ENCODE measurements at places on chromosomes 3 and 15.

- DNase-seq = no peak
Observed at GRCh38 chr3:194938845-194939531, 253.3 kb downstream of the FAM43A start.

DNA sequence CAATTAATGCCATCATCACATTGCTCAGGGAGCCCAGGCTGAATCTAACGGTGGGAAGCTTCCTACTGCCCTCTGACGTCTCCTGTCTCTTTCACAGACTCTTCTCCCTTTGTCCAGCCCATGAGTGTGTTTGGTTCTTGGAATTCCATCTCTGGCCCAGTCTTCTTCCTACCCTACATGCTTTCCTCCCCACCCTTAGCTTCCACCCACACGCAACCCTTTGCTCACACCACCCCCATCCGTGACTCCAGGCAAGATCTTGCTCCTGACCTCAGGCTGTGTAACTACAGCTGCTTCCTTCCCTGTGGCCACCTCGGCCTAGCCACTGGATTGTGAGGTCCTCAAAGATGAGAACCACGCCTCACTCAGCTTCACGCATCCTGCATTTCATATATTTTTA, 72.3 kb upstream of the THBS1 start:
- DNase-seq = no peak

DNA sequence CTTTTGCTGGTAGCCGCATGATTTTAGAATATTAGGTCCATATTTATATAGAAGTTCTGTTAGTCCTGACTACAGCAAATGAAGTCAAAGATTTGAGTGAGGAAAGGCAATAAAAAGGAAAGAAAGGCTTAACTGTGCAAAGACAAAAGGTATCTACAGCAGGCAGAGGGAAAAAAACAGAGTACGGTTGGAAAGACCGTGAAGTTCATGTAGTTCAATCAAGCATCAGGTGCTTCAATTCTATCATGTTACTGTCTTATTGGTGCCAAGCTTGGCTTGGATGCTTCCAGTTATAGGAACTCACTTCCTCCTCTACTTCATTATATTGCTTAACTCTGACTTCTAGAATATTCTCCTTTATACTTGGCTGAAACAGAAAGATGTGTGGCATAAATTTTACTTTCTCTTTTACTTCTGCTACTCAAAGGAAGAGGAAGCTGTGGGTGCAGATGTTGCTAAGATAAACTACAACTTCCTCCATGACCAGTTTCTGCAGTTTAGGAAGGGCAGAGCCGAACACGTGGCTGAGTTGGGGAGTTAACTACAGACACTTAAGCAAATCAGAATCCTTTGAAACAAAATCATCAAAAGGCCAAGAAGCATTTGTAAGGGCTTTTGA, 72.6 kb upstream of the ZBED2 start:
- DNase-seq = peak; percentile 36

DNA sequence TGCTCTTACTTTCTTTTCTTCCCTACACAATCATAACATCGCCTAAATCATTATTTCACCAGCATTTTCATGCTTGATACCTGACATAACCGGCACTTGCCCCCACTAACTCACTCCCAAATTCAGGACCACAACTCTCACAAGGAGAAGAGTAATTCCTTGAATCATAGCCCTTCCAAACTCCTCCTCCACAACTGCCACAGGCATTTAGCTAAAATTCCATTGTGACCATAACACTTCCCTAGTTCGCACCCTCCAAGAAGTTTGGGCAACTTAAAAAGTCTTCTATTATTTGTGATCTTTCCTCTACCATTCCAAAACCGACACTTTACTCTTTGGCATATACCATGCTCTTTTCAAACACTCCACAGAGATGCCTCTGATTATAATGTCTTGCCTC, 59.4 kb upstream of the XRN1 start:
- no peak for DNase-seq

- no peak for DNase-seq
Observed at GRCh38 chr3:40494698-40495097, 11.1 kb upstream of the ZNF620 start.

- DNase-seq = no peak
Observed at GRCh38 chr3:42562047-42562907, 19.5 kb downstream of the SEC22C start.

DNA sequence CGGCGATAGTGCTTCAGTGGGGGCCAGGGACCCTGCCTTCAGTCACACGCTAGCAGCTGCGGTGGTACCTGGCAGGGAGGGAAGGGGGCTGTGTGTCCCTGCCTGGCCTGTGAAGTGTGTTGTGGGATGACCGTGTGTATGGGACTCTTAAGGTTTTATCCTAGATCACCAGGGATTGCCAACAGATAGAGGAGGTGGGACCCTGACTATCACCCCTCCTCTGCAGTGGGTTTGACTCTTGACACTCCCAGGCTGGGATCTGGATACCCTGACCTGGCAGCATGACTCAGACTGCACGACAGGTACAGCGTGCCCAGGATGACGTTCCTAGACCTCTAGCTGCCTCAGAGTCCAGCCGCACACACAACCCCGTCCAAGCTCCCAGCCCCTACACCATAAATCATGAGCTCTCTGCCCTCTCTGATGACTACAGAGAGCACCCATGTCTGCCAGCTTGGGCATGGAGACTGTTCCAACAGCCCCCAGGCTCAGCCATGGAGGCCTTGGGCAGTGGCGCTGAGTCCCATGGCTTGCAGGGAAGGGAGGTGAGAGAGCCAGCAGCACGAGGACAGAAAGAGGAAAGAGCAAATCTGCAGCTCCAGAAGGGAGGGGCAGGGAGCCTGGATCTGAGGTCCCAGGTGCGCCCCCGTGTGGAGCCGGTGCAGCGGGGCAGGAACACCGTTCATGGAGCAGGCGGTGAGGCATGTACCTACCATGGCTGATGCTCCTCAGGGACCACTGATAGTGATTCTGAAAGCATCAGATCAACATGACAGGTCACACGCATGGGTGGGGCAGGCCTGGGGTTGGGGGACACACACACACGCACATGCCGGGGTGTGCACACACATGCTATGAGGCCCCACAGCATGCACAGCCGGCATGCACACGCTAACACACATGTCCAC, 71.0 kb downstream of the ADAMTS7 start:
- no peak for DNase-seq

DNA sequence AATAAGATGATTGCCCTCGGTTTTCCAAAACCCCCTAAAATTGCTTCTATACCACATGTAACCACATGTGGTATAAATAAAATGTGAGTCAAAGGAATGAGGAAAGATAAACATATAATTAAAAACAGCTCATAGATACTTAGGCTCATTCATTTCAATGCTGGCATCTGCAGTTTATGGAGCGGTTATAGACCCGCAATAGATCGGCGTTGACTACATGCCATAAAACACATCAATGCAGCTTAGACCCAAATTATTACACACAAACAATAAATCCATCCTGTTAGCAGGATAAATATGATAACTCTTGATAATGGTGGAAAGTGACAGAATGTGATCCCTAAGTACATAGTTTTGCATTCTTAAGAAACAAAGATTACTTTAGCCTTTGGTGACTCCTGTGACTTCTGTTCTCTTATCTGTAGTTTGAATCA, 143.7 kb downstream of the NR2F2 start:
- no peak for DNase-seq

DNA sequence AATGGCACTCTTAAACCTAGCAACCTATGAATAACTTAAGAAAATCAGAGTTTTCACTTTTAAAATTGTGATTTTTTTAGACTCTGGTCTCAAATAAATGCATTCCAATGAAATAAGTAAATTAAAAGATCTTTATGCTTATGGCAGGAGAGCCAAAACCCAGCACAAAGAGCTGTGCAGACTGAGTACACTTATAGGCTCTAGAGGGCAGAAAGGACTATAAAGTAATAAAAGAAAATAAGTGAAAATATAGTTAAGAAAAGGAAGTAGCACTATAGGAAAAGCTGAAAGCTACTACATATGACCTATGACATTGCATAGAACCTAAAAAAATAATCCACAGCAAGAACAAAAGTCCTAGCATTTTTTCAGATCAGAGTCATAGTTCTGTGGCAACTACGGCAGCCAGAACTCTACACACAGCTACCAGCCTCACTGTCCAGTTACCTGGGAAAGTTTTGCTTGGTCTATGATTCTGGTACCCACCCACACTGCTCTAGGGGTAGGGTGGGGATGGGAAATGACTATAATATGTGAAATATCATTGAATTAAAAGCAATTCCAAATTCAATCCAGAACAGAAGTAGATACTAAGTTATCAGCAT, 30.5 kb downstream of the CLASP2 start:
- DNase-seq = no peak

- DNase-seq = no peak
Observed at GRCh38 chr3:28117598-28117997, 123.8 kb upstream of the CMC1 start.

DNA sequence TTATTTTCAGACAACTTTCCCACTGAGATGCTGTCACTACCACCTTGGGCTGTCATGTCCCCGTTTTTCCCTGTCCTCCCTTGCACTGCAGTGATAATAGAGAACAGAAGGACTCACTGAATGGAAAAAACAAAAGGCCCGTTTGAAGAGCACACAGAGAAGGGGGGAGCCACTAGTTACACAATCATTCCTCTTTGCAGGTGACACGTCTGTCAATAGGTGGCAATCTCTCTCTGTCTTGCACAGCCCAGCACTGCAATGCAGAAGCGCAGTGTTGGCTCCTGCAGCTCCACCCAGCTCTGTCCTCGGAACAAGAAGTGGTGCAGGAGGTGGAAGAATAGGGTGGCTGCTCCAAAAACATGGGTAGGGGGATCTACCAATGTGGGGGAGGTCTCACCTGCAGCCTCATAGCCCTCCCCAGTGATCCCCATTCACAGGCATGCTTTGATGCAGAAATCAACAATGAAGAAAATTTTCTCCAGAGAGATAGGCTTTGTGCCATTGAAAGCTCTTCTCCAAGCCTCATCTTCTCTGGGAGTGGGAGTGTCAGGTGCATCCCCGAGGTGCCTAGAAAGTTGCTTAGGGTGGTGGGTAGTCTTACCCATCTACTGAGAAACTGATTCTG, 31.8 kb downstream of the FSTL1 start:
- no peak for DNase-seq

DNA sequence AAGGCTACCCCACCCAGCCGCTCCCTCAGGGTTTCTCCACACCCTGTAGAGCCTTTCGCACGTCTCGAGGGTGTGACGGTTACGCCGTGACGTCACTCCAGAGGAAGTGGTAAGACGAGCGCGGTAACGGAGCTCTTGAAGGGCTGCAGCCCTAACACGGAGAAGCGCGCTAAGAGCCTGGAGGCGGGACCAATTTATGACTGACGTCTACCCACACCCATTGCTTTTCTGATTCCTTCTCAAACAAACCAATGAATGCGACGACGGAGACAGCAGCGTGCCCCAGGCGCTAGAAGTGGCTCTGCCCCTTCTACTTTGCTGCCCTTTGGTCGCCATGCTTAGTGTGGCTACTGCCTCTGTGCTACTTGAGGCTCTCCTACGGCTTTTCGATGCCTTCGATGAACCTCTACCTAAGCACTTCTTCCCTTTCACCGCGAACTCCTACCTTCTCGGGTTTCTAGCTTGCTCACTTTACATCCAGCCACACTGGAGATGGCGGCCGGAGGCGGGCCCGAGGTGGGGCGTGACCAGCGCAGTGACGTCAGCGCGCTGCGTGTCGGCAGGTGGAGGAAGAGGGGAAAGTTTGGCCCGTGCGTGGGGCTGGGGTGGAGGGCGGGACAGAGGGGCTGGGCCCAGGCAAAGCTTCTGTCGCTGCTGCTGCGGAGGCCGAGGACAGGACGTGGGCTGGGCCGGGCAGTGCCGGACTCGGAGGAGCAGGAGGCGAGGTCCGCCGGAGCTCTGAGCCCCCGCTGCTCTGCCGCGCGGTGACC, at the start of gene OXSR1:
Gene OXSR1 (plus strand): TSS at position 586 of the 770 bp plus-strand sequence. CDS start 340 bp downstream, outside the sequence.
- DNase-seq = peak; percentile 89

- no peak for DNase-seq
Observed at GRCh38 chr3:136731274-136731884, 20.8 kb downstream of the STAG1 start.

GRCh38 chr15:35834216-35834830, 288.4 kb upstream of the DPH6 start:
- no peak for DNase-seq

DNA sequence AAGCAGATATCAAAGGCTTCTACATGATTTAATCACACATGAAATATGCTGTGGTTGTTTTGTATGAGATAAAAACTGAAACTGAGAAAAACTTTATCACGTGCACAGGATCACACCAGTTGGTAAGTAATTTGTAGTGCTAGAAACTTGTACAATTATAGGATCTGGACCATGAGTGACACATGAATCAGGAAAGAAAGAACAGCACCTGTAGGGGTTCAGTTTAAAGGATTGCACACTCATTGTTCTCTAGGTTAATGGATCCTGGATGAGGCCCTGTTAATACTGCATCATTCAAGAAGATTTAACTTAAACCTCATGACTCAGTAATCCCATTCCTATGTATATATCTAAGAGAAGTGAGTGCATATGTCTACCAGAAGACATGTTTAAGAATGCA, 87.9 kb downstream of the STT3B start:
- no peak for DNase-seq

GRCh38 chr3:197257711-197258110, 40.7 kb downstream of the DLG1 start:
- DNase-seq = no peak

- DNase-seq = no peak
Observed at GRCh38 chr3:22734756-22735155, 468.4 kb upstream of the UBE2E2 start.

- no peak for DNase-seq
Observed at GRCh38 chr15:62219799-62220198, 54.7 kb upstream of the C2CD4B start.

DNA sequence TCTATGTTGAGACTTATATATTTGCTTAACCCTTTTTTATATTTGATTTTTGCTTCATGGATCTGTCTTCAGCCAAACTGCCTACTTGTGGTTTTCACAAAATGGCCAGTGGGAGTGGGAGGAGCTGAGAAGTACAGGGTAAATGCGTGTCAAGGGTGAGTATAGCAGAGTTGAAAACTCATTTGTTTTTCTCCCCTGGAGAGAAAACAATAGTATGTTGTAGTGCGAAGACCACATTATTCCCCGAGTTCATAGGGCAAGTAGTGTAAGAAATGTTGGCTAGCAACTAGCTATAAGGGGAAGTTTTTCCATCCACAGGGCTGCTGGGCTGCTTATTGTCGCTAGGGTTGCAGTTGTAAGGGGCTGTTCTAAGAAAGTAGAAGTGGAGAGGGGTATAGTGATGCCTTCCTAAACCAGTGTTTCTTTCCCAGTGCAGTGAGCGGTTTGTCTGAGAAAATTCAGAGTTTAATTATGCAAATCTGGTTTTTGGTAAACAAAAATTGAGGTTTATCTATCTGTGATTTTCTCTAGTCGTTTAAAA, 153.8 kb upstream of the AZI2 start:
- no peak for DNase-seq

DNA sequence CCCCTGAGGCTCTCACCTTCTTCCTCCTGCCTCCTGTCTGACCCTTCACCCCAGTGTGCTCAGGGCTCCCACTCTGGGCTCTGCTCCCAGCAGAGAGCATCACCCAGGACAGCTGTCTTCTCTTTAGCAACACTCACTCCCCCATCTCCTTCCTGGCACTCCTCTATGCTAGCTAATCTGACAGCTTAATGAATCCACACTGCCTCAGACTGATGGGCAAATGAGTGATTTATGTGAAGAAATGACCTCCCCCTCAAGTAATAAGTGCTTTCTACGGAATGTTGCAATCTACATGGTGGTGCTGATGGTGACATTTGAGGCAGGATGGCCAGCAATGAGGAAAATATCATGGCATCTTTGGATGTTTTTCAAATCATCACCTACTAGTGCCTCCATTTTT, 83.6 kb downstream of the LSM3 start:
- DNase-seq = no peak
